ENCODE measurements at places on chromosomes 4 and X.

GRCh38 chrX:47293106-47293505 lies 60.3 kb downstream of the USP11 start:
- DNase-seq: no peak

- no peak for DNase-seq
These were observed 188.4 kb upstream of the MBNL3 start for GRCh38 chrX:132677233-132677716.

- no peak for DNase-seq
These were observed 4.1 kb upstream of the SEC24B start for GRCh38 chr4:109429545-109429944.

DNA sequence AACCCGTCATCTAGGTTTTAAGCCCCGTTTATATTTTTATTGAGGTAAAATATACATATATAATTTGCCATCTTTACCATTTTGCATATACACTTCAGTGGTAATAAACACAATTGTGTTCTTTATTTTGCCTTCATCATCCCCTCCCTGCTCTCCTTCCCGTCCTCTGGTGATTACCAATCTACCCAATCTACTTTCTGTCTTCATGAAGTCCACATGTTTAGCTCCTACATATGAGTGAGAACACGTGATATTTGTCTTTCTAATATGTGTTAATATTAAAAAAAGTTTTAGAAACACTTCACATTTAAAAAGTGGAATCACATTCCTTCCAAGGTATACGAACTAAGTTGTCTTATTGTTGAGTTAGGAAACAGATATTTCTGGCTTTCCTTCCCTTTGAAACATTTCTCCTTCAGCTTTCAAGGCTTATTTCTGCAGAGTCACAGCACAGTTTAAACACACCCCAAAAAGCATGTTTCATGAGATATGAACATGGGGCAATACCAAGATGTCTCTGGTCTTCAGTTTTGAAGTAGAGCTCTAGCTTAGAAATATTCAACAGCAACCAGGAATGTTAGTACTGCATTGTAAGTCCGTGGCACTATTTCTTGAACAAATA lies 35.9 kb downstream of the GYPA start:
- no peak for DNase-seq

GRCh38 chr4:114272226-114272625 lies 292.8 kb upstream of the ARSJ start:
- no peak for DNase-seq

DNA sequence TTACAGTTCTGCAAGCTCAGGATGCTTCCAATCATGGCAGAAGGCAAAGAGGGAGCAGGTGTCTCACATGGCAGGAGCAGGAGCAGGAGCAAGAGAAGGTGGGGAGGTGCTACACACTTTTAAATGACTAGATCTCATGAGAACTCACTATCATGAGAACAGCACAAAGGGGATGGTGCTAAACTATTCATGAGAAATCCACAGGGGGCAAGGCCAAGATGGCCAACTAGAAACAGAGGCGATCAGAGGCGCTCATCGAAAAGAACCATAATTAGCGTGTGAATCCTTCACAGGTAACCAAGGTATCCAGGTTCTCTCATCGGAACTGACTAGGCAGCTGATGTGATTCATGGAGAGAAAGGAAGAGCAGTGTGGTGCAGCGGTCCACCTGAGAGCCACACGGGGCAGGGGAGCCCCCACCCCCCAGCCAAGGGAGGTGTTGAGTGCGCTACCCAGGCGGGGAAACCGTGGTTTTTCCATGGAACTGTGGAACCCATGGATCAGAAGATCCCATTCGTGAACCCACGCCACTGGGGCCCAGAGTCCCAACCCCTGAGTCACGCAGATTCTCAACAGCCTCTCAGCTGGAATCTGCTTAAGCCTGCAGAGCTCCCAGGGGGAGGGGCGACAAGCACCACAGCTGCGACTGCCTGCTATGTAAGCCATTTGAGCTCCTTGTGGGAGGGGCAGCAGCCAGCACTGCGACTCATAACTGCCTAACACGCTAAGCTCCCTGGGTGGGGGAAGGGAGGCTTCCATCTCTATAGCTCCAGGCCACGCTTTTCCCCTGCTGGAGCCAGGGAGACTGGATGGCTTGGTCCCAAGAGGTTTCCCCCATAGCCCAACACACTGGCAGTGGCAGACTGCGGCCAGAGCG lies 46.7 kb downstream of the FGF16 start:
- no peak for DNase-seq

- no peak for DNase-seq
These were observed 102.3 kb downstream of the SCD5 start for GRCh38 chr4:82696117-82696860.

DNA sequence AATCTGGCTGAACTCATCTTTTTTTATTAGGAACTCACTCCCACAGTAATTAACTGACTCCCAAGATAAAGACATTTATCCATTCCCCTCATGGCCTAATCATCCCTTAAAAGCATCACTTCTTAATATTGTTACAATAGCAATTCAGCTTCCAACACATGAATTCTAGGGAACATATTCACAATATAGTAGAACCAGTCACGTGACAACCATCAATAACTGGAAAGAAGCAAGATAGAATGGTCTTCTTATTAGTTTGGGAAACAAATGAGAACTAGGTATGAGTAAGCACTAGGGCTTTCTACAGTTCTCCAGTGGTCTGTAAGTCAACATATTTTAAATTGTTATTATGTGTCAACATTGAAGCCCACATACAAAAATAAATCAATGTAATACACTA lies 170.1 kb downstream of the KLHL4 start:
- DNase-seq: no peak

All from activated T-cell treated with anti-CD3 and anti-CD28 coated beads for 24 hours (primary cell).